Cardiac ventricle fibroblast (primary cell): ENCODE measurements at places on chromosomes 4 and X. TPM values are rescaled to one million over a fixed set of nuclear protein-coding genes. Genes with fewer than 3 reads are reported as not detected.

Gene FRMD7
- total RNA-seq, result 0.06 TPM in 1 of 2 replicates, not detected in the other

Gene MAGIX
- 0.19 and 0.54 TPM in 2 replicates for total RNA-seq

Gene IL2
- total RNA-seq, result not detected in 2 replicates

Gene OR13H1
- not detected in 2 replicates for total RNA-seq

Gene PDE5A
- total RNA-seq, result 7.3 and 8.2 TPM in 2 replicates
